ENCODE measurements at places on chromosomes 11 and 22.

DNA sequence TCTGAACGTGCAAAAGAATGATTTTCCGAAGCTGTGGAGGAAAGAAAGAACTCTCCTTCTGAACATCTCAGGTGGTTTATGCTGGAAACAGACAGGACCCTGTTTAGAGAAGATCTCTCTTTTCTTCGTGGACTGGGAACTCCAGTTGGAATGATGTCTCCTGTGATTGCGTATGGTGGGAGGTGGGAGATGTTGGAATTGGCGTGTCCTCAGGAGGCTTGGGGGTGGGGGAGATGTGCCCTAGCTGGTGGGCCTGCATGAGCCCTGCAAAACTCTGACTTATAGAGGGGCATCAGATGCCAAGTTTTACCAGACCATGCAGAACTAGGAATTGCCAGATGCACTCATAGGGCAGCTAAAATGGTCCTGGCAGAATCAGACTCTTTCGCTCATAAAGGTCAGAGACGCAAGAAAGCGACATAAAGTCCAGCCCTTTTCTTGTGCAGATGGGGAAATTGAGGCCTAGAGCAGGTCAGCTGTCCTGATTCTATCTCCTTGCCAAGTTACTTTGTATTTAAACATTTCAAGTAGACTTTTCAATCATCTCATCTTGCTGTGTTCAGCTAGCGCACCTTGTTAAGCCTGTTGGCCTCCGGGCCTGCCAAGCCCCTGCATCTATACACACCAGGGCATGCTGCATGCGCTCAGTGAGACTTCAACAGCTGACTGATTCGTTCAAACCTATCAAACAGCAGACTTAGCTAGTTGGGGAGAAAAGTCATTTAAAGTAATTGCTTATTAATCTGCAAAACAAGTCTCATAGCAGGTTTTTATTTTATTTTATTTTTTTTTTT is 34.2 kb upstream of the EHF start:
- no peak for DNase-seq

DNA sequence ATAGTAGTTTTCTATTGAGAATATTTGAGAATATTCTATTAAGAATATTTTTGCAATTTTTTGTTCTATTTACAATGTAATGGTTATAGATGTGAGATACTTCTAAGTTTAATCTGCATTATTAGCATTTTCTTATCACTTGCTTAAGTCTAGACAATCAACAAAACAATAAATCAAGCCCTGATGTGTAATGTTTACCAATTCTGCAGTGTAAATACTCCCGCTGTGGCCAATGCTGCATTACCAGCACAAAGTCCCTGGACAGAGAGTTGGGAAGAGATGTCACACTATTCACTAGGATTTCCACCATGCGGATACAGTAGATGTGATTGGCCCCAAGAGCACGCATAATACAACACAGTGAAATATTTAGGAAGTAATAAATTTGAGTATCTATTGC is 47.6 kb upstream of the GCAT start:
- no peak for DNase-seq

GRCh38 chr11:6635082-6635932 is 16.1 kb upstream of the TPP1 start:
- no peak for DNase-seq

DNA sequence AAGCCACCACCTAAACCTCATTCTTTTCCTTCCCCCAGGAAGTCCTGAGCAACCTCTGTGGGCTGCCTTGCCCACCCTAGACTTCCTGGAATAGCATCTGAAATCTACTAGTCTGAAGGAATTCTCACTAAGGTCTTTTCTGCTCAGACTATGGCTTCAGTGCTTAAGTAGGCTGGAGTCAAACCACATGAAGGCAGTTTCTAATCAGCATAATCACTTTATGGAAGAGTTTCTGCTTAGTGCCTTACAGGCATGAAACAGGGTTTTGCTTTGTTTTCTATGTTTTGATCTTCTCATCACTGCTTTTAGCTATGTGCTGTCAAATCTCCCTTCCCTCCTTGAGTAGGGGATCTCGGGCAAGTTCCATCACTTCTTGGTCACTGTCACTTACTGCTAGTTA is 117.7 kb downstream of the WT1 start:
- no peak for DNase-seq

DNA sequence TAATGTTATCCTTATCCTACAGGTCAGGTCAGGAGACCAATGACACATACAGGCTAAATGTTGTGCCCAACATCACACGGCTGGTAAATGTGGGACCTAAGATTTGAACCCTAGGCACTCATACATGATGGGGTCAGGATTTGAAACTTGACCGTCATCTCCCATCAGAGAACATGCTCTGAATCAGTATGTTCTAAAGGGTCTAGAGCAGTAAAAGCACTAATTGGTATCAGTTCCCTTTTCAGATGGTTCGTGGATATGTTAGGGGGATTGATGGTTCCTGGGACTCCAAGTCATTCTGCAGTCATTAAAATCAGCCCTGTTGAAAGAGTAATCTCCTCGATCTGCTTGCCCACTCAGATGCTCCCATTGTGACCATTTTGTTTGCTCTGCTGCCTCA is 65.5 kb downstream of the BMAL1 start:
- no peak for DNase-seq

GRCh38 chr22:24133187-24133965 is 47.9 kb upstream of the SUSD2 start:
- DNase-seq = no peak

DNA sequence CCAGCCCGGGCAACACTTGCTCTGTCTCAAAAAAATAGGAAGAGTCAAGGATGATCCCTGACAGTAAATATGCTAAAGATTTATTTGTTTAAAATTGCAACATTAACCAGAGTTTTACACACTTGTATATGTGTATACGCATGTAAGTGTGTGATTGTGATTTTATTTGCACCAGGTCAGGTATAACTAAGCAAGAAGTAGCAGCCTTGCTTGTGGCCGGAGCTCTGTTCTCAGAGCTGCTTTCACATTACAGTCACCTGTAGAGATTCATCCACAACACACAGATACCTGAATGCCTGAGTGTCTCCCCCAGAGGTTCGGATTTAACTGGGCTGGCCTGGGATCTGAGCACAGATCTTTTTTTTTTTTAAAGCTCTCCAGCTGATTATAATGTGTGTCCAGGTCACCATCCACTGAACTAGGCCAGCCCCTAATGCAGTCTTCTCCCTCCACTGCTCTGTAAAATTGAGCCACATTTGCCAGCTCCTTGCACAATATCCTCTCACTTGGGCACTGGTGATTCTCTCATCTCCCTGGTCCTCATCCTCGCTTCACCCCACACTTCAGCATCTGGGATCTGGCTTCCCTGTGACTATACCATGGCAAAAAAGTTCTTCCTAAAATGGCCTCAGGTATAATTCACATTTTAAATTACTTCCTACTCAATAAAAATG is 48.3 kb downstream of the LIF start:
- DNase-seq = no peak

DNA sequence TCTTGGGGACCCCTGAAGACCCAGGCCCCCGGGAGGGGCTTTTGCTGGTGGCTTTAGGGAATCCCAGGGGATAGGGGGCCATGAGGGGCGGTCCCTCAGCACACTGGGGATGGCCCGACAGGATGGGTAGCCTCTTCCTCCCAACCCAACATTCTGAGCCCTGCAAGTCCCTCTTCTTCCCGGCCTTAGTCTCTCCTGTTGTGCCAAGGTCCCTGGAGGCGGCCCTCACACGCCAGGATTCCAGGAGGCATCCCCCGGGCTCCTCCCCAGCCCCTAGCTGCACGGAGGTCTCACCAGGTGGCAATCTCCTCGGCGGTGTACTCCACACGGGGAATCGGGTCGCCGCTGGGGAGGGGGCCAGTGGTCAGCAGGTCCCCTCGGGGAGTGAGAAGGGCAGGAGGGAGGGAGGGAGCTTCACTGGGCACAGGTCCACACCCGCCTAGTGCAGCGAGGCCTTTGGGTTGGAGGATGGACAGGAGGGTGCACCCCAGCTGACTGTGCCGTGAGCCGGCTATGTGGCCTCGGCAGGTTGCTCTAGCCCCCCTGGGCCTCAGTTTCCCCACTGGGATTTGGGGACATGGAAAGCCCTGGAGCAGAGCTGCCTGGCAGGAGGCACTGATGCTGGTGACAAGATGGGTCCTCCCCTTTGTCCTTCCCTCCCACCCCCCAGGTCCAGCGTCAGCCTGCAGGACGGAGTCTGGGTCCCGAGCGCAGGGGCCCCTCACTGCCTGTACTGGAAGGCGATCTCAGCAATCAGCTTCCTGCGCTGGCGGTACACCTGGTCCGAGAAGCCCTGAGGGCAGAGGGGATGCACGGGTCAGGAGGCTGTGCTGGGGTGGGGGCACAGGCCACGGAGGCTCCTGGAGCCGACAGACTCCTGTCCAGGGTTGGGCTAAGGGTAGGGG is 4.2 kb downstream of the TH start:
- DNase-seq = no peak

- DNase-seq = no peak
These were observed 11.0 kb downstream of the POU2AF3 start for GRCh38 chr11:111309215-111309915.

DNA sequence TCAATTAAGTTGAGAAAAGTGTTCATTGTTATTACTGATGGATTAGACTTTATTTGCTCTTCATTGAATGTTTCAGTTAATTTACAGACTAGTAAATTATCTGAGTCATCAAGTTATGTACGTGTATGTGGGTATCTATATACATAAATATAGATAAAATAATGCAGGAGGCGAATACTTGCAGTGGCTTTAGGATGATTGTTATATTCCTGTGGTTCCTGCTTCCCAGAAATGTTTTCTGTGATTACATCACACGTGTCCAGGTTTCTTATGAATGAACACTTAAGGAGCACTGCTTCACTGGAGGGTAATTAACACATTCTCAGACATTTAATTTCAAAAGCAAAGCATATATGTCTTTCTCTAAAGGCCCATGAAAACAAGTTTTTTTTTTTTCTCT is 28.4 kb downstream of the YAP1 start:
- DNase-seq = no peak

GRCh38 chr11:75325713-75326438 is 25.6 kb downstream of the ARRB1 start:
- peak; percentile 80 for DNase-seq

- no peak for DNase-seq
These were observed 10.1 kb upstream of the RAB3IL1 start for GRCh38 chr11:61927501-61927900.
